ENCODE measurements at places on chromosomes 5 and 9. TPM values are rescaled to one million over a fixed set of nuclear protein-coding genes. Genes with fewer than 3 reads are reported as not detected.

Gene C5orf46
- 1.5 TPM for total RNA-seq

Gene ORM1
- 2.7 TPM for total RNA-seq

Gene SAPCD2
- total RNA-seq, result 0.14 TPM

Gene NXNL2
- total RNA-seq, result 0.25 TPM

Gene PDE6A
- total RNA-seq, result not detected

Gene GNA14
- total RNA-seq, result 5.2 TPM

Gene KCNV2
- total RNA-seq, result not detected

- DNase-seq, result peak; percentile 69
Measured at GRCh38 chr9:78319197-78320029, 22.5 kb downstream of the PSAT1 start.

GRCh38 chr5:65481635-65482295 is at the start of gene ADAMTS6:
Gene ADAMTS6, minus strand, starts transcription at chr5:65481920. Its CDS starts 8,247 bp downstream, at chr5:65473673.
- peak; percentile 95 for DNase-seq

DNA sequence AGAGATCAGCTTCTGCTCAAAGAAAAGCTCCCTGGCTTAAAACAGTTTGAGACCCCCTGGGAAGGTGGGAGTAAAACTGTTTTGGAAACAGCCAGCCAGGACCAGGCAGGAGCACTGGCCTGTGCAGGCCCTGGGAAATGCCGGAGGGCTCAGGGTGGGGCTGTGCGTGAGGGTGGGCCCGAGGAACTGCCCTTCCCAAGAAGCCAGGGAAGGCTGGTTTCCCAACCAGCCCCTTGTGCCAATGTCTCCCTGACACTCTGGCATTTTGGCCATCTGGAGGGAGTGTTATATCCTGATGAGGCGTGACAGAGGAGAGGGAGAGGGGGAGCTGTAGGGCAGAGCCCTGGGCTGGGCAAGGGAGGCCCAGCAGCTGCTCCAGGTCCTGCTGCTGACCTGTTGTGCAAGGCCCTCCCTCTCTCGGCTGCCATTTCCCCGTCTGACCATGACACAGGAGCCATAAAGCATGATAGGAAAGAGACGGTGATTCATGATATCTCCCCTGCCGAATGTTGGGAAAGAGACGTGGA is 16.1 kb downstream of the OLFML2A start:
- DNase-seq, result no peak

- no peak for DNase-seq
Measured at GRCh38 chr5:176799488-176799887, 10.9 kb upstream of the UNC5A start.

DNA sequence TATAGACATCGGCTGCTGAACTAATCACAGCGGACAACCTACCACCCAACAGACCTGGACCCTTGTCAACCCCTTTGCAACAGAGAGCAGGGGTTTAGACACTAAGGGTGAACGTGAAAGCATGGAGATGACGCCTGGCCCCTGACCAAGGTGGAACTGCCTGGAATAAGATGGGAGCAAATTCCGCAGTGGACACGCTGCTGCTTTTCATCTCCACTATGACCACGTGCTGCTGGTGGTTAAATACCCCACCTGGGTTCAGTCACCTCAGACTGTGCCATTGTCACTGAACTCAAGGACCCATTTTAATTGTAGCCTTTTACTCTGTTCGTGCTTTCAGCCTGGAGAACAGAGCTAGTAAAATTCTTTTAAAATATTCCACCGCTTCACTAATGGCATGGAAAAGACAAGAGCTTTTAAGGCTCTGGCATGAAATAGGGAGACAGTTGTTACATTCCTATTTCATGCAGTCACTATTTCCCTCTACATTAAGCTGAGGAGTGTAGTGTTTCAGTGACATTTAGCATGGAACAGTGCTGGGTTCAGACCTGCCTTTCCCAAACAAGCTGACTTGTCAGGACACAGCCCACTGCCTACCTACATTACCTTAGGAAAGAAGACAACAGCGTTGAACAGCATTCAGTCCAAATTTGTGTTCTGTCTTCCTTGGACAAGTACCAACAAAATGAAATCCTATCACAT is 96.8 kb downstream of the ANKRD18B start:
- DNase-seq, result no peak

- DNase-seq, result no peak
Measured at GRCh38 chr5:124648902-124649467, 97.5 kb downstream of the ZNF608 start.

GRCh38 chr9:137162505-137163364 is 7.1 kb downstream of the LRRC26 start:
- DNase-seq, result no peak

DNA sequence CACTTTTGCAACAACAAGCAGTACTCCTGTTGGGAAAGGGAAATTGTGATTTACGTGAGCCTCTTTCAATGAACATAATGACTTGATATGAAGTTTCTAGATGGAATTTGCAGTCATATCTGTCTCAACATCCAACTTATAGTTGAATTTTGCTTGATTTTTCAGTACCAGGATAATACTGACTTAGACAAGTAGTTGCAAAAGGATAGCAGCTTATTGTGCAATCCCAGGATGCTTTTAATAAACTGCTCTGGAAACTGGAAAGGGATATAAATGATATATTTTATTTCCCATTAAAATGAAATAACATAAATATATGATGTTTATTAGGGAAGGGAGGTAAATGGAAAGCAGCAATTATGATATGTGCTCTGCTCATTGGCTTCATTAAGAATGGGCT is 174.4 kb upstream of the RGMB start:
- DNase-seq, result no peak

DNA sequence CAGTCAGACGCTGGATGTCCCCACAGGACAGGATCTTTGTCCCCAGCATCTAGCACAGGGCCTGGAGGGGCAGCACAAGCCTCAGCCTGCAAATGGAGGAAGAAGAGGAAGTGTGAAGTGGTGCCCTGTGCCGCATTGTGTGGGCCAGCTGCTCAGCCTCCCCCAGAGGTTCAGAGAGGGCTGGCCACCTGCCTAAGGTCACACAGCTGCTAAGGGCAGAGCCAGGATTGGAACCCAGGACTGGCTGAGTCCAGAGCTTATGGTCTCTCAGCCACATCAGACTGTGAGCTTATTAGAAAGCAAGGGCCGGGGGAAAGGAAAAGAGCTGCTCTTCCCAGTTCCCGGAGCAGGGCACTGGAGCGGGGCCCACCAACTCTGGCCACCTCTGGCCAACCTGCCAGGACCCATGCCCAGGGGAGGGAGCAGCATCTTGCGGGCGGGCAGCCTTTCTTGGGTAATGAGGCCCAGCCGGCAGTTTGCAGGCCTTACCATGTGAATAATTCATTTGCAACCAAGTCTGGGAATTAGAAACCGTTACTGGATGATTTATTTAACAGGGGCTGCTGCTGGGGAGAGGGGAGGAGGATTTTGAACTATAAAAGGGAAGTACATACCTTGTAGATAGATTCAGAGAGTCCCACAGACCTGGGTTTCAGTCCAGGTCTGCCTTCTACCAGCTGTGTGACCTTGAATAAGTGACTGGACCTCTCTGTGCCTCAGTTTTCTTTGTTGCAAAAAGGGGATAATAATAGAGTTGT is 11.6 kb upstream of the CRB2 start:
- no peak for DNase-seq

DNA sequence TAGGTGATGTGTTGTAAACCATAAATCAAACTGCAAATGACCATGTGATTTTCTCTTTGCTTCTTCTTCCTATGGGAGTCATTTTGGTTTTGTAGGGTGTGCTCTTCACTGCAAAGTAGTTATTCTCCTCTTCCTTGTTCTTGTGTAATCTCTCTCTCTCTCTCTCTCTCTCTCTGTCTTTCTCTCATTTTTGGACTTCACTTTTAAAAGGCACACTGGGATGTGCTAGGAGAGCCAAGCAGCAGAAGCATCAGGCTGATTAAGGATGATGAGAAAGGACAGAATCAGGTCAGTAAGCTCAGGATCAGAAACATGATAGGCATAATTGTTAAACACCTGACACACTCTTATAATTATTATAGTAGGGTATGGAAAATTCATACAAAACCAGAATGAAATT is 505.3 kb upstream of the ZNF608 start:
- no peak for DNase-seq

GRCh38 chr5:120771202-120771601 is 307.1 kb downstream of the PRR16 start:
- DNase-seq, result no peak

- no peak for DNase-seq
Measured at GRCh38 chr9:127344368-127345000, 52.5 kb upstream of the SLC2A8 start.

GRCh38 chr5:120778491-120779484 is 314.7 kb downstream of the PRR16 start:
- no peak for DNase-seq

- DNase-seq, result no peak
Measured at GRCh38 chr5:105428451-105429380, 1866.1 kb upstream of the NUDT12 start.

- DNase-seq, result no peak
Measured at GRCh38 chr5:132383261-132383660, 13.8 kb downstream of the SLC22A5 start.

DNA sequence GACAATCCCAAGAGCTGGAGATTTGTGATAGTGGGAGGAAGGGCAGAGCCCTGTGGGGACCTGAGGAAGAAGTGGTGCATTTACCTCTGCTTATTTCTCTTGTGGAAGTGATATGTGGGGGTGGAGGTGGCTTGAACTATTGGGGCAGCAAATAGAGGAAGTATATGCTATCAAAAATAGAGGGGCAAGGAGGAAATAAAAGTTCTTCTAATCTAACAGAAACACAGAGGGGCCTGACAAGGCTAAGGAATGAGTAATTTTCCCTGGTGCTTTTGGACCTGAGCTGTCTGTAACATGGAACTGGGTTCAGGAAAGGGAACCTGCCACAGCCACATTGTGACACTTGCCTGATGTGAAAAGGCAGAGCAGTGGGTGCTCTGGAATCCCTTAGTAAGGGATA is 378.6 kb upstream of the KLF4 start:
- no peak for DNase-seq

DNA sequence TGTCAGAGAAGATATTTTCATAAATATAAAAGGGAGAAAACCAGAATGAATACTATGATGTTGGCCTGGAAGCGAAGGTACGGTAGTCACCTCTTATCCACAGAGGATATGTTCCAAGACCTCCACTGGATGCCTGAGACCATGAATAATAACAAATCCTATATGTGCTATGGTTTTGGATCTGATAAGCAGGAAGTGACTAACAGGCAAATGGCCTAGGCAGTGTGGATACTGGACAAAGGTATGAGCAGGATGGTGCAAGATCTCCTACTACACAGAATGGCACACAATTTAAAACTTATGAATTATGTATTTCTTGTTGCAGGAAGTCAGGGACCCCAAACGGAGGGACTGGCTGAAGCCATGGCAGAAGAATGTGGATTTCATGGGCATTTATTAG is 48.2 kb downstream of the ADAMTS12 start:
- no peak for DNase-seq

DNA sequence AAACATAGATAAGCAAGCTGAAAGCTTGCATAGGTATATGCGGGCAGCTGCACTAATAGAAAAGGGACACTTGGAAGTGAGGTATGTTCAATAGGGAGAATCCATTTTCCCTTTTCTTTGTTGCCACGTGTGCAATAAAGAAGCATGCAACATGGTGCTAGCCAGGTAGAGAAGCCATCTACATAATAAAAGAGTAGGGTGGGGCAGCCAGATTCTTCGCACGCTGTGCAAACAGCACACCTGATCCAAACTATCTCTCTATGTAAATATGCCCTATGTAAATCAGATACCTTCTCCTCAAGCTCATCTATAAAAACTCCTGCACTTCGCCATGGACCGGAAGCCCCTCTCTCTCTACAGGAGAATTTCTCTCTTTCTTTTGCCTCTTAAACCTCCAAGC is 91.9 kb upstream of the C9orf72 start:
- DNase-seq, result no peak

- no peak for DNase-seq
Measured at GRCh38 chr9:122030357-122030756, 62.8 kb downstream of the TTLL11 start.

DNA sequence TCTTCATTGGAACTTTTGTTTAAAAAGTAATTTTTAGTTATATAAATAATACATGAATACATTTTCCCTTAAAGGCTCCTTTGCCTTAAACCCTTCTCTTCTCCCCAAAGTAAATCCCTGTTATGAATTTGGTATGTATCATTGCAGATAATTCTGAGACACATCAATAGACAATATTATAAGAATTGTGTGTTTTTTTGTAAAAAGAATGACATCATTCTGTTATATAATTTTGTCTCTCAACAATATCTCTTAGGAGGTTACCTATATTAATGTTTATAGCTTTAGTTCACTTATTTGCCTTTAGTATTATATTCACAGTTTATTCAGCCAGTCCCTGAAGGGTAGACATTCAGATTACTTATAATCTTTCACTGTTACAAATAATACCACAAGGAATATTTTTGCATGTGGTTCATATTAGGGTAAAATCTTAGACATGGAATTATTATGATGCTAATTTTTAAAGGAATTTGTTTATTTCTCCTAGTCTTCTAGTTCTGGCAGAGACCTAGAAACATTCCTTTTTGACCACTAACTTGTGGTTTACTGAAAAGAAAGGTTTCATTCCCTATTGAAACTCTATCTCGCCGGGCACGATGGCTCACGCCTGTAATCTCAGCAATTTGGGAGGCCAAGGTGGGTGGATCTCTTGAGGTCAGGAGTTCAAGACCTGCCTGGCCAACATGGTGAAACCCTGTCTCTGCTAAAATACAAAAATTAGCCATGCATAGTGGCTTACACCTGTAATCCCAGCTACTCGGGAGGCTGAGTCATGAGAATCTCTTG is 105.6 kb downstream of the KCTD16 start:
- no peak for DNase-seq

DNA sequence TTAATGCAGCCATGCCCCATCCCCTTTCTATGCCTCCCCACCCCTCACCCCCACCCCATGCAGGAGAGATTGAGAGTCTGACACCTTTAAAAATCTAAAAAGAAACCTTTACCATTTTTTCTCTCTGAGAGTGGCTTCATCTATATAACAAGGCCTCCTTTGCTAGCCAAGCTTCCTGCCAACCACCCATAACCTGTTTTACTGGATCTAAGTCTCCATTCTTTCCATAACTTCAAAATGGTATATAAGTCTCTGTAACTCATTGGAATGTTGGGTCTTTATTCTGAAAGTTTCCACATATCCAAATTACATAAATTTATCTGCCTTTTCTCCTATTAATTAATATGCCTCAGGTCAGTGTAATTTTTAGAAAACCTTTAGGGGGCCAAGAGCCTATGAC is 1174.0 kb downstream of the MAT2B start:
- no peak for DNase-seq

GRCh38 chr5:1909346-1909985 is 26.7 kb upstream of the IRX4 start:
- no peak for DNase-seq

GRCh38 chr5:40033411-40033810 is 608.6 kb upstream of the DAB2 start:
- DNase-seq, result no peak

- DNase-seq, result no peak
Measured at GRCh38 chr5:146213210-146213826, 9.9 kb downstream of the RBM27 start.

- DNase-seq, result no peak
Measured at GRCh38 chr5:94901191-94901979, 282.9 kb downstream of the SLF1 start.

DNA sequence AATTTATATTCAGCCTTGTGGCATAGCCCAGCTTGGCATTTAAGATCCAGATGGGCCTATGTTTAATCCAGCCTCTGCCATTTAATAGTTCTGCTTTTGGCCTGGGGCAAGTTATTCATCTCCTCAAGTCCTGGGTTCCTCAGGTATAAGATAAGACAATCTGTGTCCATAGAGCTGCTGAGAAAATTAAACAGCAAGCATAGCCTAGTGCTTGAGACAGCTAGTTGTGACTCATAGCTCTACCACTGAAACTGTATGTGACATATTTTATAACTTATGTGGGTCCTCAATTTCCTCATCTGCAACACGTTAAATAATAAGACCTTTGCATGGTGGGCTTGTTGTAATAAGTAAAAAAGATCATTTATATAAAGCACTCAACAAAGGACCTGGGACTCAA is 53.3 kb upstream of the ATP10B start:
- no peak for DNase-seq
